ENCODE measurements at places on chromosomes 13 and 19.

GRCh38 chr13:73935991-73936390, 198.2 kb downstream of the KLF12 start:
- no peak for DNase-seq

- DNase-seq: no peak
These were observed 1.4 kb downstream of the SIGLEC7 start for GRCh38 chr19:51143486-51143885.

- no peak for DNase-seq
These were observed 22.3 kb downstream of the PEPD start for GRCh38 chr19:33499248-33499647.

DNA sequence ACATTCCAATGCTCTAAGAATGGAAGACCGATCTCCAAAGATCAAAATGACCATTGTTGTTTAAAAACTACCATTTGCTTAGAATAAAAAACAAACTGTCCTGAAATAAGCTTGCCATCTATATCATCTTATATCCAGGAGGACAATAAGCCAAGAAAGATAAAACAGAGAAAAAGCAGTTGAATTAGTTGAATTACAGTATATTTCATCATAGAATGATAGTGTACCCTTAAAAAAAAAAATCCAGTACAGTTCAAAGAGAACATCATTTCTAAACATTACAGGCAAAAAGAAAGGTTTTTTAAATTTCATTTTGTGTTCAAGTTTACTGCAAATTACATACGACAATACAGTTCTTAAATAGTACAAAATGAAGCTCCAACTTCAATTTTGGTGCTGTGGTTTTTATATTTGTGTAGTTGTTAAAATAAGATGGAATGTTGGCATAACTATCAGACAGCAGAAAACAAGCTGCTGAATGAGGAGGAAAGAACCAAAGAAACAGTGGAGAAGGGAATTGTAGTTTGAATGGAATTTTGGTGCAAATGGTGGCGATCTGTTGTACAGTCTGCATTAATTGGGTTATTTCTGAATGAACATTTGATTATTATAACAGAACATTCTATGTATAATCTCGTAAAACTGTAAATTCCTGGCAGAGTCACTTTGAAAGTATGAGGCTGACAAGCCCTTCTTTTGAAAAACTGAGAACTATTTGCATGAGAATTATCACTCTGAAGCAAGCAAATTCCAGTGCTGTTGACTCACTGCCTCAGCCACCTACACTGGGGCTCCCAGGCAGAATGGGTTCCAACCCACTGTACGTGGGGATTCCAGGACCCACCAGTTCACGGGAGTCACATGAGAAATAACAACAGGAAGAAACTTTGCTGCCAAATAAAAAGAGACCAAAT, 37.7 kb downstream of the LHFPL6 start:
- no peak for DNase-seq

DNA sequence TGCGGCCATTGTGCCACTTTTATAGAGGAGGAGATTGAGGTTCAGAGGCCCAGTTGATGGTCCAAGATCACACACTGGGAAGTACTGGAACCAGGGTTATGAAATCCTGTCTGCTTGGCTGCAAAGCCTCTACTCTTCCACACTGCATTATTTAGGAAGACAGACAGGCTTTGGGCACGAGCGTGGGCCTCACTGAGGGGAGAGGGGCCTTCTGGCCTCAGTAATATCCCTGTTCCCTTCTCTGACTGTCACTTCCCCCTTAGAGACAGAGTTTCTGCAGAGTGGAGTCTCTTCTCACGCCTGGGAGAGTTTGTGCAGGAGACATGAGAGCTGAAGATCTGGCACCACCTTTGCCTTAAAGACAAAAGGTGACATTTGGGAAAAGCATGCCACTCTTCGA, 49.0 kb upstream of the PNMA8B start:
- DNase-seq: no peak

DNA sequence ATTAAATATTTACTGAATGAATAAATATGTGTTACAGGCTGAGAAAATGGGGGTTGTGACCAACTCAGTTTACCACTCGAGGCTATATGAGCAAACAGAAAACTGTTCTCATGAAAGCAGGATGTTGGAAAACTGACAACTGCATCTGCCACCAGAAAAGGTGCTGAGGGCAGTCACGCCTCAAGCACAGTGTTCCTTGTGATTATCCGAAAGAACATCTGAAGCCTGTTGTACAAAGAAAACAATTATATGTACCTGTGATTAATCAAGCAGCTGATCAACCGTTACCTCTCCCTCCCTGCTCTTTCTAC, 6.2 kb upstream of the KLK13 start:
- DNase-seq: no peak

GRCh38 chr13:97000295-97000925, 6.1 kb upstream of the OXGR1 start:
- no peak for DNase-seq

GRCh38 chr13:41697578-41697977, 240.2 kb downstream of the RGCC start:
- no peak for DNase-seq

- no peak for DNase-seq
These were observed 35.1 kb upstream of the ZNF808 start for GRCh38 chr19:52492201-52492993.

DNA sequence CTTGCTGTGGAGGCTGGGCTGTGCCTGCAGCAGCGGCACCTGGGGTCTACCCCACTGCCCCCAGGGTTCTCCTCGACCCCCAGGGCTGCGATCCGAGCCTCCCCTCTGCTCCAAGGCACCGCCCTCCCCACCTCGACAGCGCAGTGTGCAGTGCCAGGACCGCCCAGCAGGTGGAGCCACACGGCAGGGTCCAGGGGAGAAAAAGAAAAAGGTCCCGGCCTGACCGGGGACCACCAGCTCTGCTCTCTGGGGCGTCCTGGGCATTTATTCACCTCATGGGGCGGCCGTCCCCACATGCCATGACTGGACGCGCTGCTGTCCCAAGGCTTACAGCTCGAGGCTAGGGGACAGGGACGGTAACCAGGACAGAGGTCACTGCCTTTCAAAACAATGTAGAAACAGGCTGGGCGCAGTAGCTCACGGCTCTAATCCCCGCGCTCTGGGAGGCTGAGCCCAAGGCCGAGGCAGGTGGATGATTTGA, 10.6 kb downstream of the REXO1 start:
- DNase-seq: no peak

GRCh38 chr19:28936001-28936400, 276.9 kb downstream of the UQCRFS1 start:
- DNase-seq: no peak

- no peak for DNase-seq
These were observed 9.3 kb downstream of the MED16 start for GRCh38 chr19:883661-884211.

DNA sequence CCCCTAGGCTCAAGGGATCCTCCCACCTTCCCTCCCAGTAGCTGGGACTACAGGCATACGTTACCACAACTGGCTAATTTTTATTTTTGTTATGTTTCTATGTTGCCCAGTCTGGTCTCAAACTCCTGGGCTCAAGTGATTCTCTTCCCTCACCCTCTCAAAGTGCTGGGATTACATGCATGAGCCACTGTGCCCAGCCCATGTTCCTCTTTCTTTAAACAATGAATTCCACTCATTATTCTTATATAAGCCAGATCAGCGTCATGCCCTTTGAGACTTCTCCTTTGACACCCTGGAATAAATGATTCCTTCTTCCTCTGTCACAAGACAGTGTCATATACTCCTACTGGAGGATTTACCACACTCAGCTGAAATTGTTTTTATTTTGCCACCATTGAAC, 519.9 kb upstream of the SPRY2 start:
- DNase-seq: no peak

DNA sequence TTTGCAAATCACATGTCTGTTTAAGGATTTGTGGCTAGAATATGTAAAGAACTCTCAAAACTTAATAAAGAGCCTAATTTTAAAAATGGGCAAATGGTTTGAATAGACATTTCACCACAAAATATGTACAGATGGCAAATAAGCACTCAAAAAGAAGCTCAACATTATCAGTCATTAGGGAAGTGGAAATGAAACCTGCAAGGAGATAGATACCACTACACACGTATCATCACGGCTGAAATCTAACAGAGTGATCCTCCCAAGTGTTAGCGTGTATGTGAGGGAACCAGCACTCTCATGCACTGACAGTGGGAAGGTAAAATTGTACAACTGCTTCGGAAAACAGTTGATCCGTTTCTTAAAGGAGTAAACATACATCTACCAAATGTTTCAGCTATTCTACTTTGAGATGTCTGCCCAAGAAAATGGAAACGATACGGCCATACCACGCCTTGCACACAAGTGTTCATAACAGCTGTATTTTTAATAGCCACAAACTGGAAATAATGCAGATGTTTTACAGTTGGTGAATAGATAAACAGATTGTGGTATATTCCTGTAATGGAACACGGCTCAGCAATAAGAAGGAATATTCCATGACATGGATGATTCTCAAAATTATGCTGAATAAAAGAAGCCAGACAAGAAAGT, 14.5 kb downstream of the ARHGEF7 start:
- no peak for DNase-seq
